ENCODE measurements at places on chromosomes 11 and 22.

- DNase-seq: no peak
Observed at GRCh38 chr11:96314326-96315020, 28.5 kb downstream of the MAML2 start.

- DNase-seq: no peak
Observed at GRCh38 chr11:74474316-74474715, 7.0 kb upstream of the KCNE3 start.

- no peak for DNase-seq
Observed at GRCh38 chr11:73958521-73959141, 7.8 kb downstream of the DNAJB13 start.

DNA sequence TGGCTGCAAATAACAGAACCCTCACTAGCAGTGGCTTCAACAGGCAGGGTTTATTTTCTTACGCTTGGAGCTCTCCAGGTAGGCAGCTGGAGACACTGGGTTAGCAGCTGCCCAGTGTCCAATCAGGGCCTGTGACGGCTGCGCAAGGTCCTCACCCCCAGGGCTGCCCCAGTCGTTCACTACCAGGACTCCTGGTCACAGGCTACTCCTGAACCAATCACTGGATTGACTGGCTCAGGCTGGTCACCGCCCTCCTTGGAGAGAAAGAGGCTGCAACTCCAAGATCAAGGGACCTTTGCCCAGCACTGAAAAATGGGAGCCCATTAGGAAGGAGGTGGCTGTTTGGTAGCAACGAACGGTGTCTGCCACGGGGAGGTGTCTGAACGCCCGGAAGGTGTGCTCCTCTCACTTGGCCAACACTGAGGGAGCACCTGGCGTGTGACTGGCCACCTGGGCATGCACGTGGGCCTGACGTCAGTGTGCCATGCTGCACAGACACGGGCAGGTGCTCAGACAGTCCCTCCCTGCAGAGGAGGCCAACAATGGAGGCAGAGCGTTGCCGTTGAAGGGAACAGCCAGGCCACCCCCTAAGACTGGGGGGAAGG lies 5.1 kb downstream of the ARSA start:
- DNase-seq: no peak

- DNase-seq: no peak
Observed at GRCh38 chr11:99687320-99687719, 666.6 kb downstream of the CNTN5 start.

- no peak for DNase-seq
Observed at GRCh38 chr22:20234760-20235388, 33.2 kb downstream of the RTN4R start.

DNA sequence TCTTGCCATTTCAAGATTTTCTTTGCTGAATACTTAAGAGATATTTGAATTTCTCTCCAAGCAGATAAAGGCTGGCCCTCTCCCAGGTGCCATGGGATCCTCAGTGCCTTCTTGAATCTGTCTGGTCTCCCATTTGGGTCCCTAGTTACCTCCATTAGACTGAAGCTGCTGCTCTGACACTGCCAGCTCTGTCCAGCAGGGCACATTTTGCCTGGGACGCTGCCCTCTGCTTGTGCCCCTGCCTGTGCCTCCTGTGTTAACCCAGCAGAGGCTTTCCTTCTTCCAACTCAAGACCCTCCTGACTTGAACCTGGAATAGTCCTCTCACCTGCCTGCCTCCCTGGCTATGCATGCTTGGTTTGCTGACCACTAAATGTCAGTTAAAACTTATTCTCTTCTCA lies 406.3 kb downstream of the BUD13 start:
- no peak for DNase-seq
